ENCODE measurements at places on chromosomes 3 and 15.
A peak's percentile ranks its signal among the peaks of the same experiment; 100 is the strongest.

- no peak for DNase-seq
These were observed 27.8 kb downstream of the MFN1 start for GRCh38 chr3:179375091-179375999.

DNA sequence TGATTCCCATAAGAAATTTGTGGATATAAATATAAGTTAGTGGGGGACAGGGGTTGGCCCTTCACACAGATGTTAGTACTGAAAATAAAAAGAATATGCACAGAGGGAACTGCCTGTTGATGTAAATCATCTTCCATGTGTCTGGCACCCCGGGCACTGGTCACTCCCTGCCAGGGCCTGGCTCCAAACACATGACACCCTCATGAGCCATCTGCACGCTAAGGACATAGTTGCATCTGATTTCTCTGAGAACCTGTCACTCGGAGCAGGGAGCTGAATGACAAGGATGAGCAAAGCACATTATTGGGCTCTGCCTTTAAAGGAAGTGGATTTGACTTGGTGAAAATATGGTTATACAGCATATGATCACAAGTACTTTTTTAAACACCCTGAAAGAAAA is 66.2 kb upstream of the TSC22D2 start:
- DNase-seq = no peak

- DNase-seq = peak; percentile 80
These were observed 693 bp downstream of the RASGRP1 start for GRCh38 chr15:38563723-38564519.

GRCh38 chr15:78630886-78631633 is 9.9 kb downstream of the CHRNB4 start:
- DNase-seq = no peak

- no peak for DNase-seq
These were observed 176.6 kb downstream of the KLHL25 start for GRCh38 chr15:85618228-85618505.

GRCh38 chr15:89332446-89332845 is 2.2 kb downstream of the POLG start:
- no peak for DNase-seq

DNA sequence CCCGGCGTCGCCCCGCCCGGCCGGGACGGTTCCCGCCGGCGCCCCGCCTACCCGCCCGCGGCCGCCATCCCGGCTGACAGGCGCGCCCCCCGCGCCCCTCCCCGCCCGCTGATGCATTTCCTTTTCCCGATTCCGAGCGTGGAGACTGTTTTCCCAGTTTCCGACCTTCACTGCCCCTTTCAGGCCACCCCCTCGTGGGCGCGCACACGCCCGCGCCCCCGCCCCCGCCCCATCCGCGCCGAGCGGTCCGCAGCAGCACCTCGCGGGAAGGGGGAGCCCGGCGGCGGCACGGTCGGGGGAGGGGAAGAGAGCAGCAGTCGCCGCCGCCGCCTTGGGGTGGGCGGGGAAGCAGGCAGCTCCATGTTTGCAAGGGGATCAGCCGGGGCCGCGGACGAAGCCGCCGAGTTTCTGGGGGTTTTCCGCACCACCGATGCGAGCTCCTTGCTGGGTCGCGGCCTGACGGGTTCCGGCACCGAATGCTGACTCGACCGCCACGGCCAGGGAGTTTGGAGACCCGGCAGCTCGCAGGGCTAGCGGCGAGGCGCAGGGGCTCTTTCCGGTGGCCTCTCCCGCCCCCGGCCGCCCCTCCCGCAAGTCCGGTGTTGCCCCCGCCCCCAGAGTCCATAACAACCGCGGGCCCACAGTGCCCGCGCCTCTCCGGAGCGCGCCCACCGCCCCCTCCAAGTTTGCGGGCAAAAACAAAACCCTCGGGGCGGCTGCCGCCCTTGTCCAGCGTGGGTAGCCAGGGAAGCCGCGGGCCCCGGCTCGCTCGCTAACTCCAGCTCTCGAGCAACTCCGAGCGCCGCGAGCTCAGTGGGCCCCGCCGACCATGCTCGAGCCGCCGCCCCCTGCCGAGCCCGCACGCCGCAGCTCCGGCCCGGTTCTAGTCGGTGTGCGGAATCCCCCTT is 3.2 kb upstream of the SIN3A start:
- peak; percentile 73 for DNase-seq

DNA sequence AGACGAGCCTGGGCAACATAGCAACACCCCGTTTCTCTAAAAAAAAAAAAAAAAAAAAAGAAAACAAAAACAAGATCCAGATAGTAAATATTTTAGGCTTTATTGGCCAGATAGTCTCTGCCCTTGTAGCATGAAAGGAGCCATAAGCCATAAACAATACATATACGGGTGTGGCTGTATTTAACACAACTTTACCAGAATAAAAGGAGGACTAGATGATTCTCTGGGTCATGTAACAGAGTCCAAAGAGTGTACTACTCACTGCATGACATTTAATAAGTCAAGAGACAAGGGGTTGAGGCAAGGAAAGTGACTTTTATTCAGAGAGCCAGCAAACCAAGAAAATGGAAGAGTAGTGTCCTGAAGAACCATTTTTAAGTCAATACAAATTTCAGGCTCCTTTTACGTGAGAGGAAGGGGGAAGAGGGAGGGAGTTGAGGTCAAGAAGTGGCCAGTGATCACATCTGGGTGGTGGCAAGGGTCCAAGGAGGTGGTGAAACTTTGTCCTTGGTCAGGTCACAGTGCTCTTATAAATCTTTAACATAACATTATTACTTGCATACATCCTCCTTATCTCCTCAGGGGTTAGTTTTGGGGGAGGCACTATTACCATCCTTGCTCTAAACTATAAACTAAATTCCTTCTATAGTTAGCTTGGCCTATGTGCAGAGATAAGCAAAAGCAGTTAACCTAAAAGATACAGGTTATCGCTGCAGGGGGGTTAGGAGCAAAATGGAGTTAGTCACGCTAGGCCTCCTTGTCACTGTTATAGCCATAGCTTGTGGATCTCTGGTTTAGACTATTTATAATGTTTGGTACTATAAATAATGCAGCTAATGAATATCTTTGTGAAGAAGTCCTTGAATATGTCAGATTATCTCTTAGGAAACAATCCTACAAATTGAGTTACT is 46.1 kb downstream of the METTL6 start:
- no peak for DNase-seq

Data from stimulated activated CD4-positive, alpha-beta T cell treated with anti-CD3 and anti-CD28 coated beads, Interleukin-12 subunit alpha, Interleukin-12 subunit beta, amount 100 ng/mL, for 24 hours (primary cell).